ENCODE measurements at places on chromosomes 2 and 18.
A peak's percentile ranks its signal among the peaks of the same experiment; 100 is the strongest.

- DNase-seq: no peak
These were observed 465.0 kb upstream of the SOX11 start for GRCh38 chr2:5227062-5227699.

- no peak for DNase-seq
These were observed 41.3 kb upstream of the GBX2 start for GRCh38 chr2:236209535-236209934.

DNA sequence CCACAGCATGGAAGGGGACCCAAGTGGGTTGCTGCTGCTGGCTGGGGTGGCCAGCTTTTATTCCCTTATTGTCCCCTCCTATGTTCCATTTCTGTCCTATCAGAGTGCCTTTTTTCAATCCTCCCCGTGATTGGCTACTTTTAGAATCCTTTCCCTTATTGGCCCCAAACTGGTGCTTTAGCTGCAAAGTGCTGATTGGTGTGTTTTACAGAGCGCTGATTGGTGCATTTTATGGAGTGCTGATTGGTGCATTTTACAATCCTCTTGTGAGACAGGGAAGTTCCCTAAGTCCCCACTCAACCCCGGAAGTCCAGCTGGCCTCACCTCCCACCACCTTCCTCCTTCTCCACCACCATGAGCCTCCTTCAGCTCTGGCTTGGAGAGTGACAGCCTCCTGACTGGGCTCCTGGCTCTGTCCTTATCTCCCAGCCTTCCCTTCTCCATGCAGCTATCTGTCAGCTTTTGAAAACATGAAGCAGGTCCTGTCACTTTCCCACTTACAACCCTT is 20.7 kb upstream of the PLB1 start:
- no peak for DNase-seq

DNA sequence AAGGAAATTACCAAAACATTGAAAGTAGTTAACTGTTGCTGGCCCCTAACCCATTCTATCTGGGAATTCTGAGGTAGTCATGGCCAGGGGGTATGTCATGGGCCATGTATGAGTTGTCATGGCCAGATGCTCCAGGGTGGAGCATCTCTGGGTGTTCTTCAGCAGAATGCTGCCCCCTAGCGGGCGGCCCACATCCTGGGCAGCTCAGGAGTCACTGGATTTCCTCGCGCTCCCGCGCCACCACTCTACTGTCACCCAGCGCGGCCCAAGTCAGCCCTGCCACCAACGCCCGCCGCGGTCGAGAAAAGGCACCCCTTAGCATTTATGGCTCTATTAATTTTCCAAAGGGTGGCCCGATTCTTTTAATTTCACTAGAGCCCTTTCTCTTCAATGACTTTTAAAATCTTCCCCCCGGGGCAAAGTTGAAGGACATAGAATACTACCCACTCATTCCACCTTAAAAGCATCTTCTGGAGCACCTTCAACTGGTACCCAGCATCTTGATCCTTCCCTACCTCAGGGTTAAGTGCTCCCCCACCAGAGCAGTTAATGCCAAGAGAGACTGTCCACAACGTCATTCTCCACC is 41.6 kb downstream of the PKDCC start:
- peak; percentile 78 for DNase-seq

DNA sequence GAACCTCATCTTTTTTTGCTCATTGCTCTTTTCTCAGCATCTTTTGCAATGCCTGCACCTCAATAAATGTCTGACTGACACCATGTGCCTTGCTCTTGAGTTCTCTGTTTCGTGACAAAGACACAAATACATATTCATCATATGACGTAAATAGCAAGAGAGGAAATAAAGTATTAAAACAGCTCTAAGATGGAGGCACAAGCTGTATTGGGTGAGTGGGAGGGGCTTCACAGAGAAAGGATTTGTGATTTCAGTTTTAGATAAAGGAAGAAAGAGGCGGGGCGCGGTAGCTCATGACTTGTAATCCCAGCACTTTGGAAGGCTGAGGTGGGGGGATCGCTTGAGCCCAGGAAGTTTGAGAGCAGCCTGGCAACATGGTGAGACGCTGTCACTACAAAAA is 2.9 kb downstream of the CAD start:
- no peak for DNase-seq

- no peak for DNase-seq
These were observed 36.7 kb downstream of the TMEM37 start for GRCh38 chr2:119468154-119468955.

GRCh38 chr18:66638856-66639629 is 35.2 kb upstream of the CDH19 start:
- no peak for DNase-seq

DNA sequence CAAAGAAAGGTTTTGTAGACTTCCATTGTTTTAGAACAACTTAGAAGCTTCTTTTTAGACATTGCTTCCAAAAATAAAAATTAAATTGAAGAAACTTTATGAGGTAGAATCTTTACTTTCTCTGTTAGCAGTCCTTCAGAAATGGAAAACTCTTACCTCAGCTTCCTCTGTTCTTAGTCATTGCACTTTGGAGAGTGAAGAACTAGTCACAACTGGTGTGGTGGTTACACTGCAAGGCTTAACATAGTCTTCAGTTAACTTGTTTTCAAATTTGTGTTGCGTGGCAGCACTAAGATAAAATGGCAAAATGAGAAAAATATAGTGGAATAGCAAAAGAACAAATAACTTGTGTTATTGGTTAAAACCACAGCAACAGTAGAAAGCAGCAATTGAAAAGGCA is 332.6 kb downstream of the KIAA1328 start:
- DNase-seq: no peak

DNA sequence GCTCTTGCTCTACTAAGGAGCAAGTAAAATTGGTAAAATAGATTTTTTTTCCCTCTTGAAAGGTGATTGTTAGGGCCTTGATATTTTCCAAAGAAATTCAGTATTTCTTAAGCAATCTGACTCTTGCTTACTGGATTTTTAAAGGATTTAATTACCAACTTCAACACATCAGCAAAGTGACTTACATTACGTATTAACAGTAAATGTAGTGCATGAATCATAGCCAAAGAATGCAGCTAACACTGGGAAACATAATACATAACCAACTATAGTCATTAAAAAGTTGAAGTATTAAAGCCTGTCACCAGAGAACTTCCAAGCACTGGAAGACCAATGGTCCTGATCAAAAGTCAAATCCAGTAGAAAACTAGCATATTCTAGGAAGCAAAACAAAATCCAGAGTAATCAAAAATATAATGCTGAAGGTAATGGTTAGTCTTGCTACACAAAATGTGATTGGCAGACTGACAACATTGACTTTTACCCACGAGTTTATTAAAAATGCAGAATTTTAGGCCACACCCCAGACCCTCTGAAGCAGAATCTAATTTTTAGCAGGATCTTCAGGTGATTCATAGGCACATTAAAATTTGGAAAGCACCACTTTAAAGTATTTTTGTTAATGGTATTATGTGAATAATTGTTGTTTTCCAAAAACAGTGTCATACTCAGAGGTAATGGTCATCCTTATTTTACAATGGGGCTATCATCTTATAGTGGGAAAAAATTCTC is 31.8 kb upstream of the CAVIN2 start:
- peak; percentile 55 for DNase-seq

DNA sequence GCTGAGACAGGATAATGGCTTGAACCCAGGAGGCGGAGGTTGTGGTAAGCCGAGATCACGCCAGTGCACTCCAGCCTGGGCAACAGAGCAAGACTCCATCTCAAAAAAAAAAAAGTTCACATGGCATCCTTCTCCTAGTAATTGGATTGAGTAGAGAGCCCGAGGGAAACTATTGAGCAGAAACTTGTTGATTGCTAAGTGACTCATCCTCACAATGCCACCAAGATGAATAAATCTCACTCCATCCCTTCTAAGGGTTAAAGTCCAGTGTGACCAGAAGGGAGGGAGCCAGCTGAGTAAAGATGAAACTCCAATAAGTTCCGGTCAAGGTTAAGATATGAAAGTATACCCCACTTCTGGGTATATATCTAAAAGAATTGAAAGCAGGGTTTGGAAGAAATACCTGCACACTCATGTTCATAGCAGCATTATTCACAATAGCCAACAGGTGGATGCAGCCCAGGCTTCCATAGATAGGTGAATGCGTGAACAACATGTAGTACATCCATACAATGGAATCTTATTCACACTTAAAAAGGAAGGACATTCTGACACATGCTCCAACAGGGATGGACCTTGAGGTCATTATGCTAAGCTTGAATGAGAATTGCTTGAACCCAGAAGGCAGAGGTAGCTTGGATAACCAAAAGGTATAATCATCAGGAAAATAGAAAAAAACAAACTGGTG is 13.0 kb upstream of the FHL2 start:
- DNase-seq: peak; percentile 31

- DNase-seq: no peak
These were observed 926 bp downstream of the NDUFV2 start for GRCh38 chr18:9103376-9103873.

- DNase-seq: peak; percentile 35
These were observed 76.7 kb downstream of the RND3 start for GRCh38 chr2:150410809-150411208.

GRCh38 chr2:46580416-46580815 is 101.1 kb downstream of the TMEM247 start:
- no peak for DNase-seq

GRCh38 chr2:161228511-161229240 is 68.4 kb downstream of the TANK start:
- DNase-seq: no peak

DNA sequence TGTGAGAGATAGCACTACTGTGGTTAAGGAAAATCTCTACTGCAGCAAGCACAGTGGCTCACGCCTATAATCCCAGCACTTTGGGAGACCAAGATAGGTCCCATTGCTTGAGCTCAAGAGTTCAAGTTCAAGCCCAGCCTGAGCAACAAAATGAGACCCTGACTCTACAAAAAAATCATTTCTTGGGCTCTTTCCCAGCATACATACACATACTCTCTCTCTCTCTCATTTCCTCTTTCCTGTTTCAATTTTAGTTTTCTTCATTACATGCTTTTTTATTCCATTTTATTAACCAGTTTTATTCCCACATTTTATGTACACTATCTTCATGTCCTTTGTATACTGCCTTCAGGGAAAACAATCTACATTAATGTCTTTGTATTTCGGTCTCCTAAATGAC is 14.6 kb downstream of the WDR33 start:
- DNase-seq: no peak

DNA sequence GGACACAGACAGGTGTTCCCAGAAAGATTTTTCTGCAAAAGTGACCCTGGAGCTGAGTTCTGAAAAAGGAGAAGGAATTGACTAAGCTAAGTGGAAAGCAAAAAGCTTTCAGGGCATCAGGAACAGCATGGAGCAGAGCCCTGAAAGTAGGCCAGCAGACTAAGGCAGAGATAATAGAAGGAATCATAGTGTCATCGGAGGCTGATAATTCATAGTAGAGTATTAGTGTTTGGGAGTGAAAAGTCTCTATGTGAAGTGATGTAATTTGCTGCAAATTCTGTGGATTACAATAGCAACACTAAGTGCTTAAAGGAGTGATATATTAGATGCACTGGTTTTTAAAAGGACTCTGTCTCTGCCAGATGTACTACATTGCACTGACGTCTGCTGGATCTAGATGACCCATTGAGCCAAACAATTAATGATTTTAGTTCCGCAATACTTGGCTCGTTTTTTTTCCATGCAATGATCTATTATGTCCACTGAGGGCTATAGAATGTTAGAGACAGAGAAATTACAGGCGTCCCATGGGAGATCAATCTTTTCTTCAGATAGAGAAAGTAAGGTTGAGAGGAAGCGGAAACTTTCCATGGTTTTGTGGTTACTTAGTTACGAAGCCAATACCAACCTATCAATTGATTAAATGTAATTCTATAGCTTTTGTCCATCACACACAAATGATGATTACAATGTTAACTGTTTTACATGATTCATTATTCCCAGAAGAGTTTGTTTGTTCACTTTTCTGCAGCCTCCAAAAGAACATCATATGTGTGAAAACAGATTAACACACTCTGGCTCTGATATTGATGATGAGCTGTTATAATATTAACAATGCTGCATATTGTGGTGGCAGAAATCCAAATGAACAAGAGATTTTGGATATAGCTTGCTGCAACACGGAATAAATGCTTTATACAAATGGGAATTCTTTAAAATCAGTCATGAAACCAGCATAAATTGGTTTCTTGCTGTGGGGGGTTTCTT is 143.7 kb downstream of the MC4R start:
- DNase-seq: no peak

- DNase-seq: peak; percentile 18
These were observed 36.3 kb upstream of the SLC8A1 start for GRCh38 chr2:40488101-40488601.

GRCh38 chr2:64789466-64790320 is 136.0 kb upstream of the SERTAD2 start:
- no peak for DNase-seq

GRCh38 chr2:99377879-99378278 is 40.7 kb downstream of the EIF5B start:
- DNase-seq: no peak

DNA sequence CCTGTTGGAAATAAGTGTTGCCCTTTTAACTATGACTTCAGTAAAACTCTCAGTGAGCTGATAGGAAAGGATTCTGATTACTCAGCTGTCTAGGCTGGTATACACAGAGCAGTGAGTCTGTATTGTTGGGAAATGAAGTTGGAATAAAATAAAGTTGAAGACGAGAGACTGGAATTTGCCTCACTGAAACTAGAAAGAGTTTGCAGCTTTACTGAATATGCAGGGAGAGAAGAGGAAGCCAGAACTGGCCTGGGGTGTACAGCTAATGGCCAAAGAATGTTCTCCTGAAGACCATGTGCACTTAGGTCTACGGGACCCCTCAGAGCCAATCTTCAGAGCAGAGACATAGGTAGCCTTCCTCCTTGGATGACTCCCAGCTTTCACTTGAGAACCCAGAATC is 26.5 kb downstream of the EIF4E2 start:
- no peak for DNase-seq

- no peak for DNase-seq
These were observed 147.9 kb upstream of the CAVIN2 start for GRCh38 chr2:191994749-191995148.

- no peak for DNase-seq
These were observed 10.0 kb upstream of the D2HGDH start for GRCh38 chr2:241724259-241724974.

- DNase-seq: no peak
These were observed 367.5 kb upstream of the FIGN start for GRCh38 chr2:164103271-164103670.

DNA sequence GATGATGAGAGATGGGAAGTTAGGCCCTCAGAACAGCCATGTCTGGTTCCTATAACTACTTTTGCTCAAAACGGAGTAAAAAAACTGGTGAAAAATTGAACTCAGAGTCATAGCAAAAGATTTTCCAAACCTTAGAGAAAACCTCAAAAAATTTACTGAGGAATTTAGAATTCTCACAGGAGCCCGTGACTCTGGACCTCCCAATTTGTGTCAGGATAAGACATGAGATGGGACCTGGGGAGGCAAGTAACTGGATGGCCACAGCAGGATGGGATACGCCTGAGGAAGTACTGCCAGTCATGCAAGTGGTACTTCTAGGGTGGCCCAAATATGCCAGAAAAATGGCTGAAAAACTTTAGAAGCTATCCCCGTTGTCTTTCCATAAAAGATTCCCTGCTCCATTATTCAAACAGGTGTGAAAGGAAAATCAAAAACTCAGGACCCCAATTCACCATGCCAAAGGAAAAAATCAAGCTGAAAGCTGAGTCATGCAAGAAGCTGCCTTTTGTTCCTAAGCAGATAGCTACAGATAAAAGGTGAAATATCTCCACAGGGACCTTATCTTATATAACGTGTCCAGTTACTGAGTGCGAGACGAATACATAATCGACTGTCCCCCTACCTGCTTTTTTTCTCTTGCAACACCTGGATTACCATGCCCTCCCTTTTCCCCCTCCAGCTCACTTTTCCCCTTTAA is 34.1 kb upstream of the LIPG start:
- no peak for DNase-seq

GRCh38 chr18:46555213-46555612 is 101.8 kb downstream of the LOXHD1 start:
- DNase-seq: no peak

- no peak for DNase-seq
These were observed 110.3 kb upstream of the ODC1 start for GRCh38 chr2:10558281-10559030.
